Stimulated activated CD8-positive, alpha-beta memory T cell treated with anti-CD3 and anti-CD28 coated beads, Interleukin-2, amount 100 ng/mL, for 48 hours (primary cell): ENCODE measurements at places on chromosomes 7 and 10.

- DNase-seq, result no peak
Observed at GRCh38 chr10:123607386-123607785, 58.8 kb upstream of the GPR26 start.

DNA sequence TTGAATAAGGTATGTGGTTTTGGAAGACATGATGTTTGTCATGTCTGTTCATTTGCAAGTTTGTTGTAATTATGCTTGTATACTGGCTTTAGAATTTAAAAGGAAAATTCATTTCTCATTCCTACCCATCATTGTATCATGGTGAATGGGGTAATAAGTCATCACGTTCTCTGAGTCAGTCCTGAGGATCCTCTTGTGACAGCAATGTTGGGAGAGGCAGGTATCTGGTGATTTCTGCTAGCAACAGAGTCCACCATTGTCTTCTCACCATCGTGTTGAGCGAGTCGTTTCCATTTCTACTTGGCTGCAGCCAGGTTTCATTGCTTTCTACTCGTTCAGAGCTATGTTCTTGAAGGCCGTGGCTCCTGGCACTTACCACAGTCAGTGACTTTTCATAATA is 16.3 kb downstream of the CUL1 start:
- no peak for DNase-seq

DNA sequence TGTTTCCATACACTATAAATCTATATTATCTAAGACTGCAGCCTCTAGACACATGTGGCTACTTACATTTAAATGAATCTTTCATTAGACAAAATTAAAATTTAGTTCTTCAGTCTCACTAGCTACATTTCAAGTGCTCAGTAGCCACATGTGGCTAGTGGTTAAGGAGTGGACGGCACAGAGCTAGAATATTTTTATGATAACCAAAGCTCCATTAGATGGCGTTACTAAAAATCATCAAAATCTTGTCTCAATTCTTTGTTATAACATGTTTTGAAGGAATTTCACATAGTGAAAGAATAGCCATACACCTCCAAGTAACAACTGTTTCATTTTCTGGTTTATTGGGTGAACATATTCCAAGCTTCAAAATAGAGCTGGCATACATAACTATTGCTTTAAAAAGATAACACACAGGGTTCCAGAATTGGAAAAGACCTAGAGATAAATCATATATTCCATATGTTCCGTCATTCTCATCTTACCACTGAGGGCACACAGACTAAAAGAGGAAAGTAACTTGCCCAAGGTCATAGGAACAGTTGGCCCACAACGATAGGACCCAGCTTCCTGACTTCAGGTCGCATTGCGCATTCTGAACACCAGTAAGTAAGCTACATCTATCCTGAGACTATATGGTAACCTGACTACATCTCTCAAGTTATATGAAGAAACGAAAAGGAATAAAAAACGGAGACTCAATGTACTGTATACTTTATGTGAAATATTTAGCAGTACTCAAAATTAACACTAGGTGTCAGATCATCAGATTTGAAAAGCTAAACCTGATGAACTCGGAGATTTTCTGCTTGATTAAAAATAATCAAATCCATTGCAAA is 66.6 kb downstream of the CAV1 start:
- no peak for DNase-seq

GRCh38 chr7:107100824-107101223 is 56.3 kb downstream of the PRKAR2B start:
- DNase-seq, result no peak

DNA sequence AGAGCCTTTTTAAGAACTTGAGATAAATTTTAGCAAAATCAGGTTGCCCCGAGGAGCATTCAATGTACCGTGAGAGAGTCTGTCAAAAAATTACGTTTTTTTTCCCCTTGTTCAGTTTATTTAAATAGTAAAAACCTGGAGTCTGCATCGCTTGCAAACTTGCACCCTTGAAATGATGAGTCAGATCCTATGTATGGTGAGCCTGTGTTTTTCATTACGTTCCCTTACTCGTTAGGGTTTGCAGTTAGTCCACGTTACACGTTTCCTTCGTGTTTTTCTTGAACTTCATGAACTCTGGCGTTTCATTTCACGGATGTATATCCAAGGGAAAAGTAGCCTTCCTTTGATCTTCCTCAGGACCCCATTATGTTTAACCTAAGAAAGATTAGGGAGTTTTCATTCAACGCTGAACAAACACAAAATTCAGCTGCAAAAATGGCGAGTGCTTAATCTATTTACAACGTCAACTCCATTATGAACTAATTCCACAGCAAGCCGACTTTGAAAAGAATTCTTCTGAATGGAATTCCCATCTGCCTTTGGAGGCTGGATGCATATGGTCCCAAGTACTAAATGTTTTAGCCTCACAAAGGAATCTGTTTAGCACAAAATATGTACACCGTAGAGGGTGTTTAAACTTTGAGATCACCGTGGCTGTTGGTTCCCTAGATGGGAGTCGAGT is 182.4 kb downstream of the MYOF start:
- no peak for DNase-seq

- no peak for DNase-seq
Observed at GRCh38 chr7:50751146-50751545, 31.6 kb downstream of the GRB10 start.

DNA sequence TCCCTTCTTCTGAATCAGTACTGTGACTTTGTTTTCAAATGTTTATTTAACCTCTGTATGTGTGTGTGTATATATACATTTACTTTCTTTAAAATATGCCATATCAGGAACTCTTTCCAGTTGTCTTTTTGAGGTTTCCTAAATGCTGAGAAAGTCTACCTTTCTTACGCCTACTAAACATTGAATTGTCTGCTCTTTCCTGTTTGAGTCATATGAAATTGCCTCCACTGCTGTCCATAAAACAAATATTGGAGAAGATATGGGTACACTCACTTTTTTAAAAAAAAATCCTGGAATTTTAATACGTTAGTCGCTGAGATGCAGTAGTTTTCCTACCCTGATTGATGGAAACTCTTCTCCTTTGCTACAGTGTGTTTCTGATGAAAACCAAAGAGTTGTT is 298.7 kb upstream of the TEX47 start:
- DNase-seq, result no peak

GRCh38 chr7:128777156-128778123 is 1.8 kb upstream of the OPN1SW start:
- no peak for DNase-seq

GRCh38 chr10:59847326-59847725 is 59.0 kb downstream of the CCDC6 start:
- no peak for DNase-seq

GRCh38 chr7:105309235-105310169 is 79.2 kb downstream of the SRPK2 start:
- no peak for DNase-seq

DNA sequence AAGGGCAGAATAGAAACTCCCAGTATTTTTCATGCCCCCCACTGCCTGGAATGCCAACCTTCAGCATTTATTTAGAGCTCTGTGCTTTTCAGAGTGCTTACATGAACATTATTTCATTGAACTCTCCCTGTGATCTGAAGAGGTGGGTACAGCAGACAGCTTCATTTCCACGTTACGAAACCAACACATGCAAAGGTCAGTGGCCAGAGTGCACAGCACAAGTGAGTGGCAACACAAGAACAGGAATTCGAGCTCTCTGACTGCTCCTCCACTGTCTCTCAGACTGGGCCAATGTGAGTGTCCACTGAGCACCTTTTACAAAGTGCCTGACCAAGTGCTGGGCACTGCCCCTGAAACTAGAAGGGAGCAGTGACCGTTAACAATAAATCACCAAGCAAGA is 162.9 kb downstream of the GLI3 start:
- no peak for DNase-seq

GRCh38 chr7:41731493-41732435 is 28.9 kb upstream of the INHBA start:
- DNase-seq, result no peak
